EH (cell line): ENCODE measurements at places on chromosomes 6 and 20.
A peak's percentile ranks its signal among the peaks of the same experiment; 100 is the strongest.

GRCh38 chr6:53035549-53036213, 29.5 kb upstream of the FBXO9 start:
- DNase-seq, result no peak

DNA sequence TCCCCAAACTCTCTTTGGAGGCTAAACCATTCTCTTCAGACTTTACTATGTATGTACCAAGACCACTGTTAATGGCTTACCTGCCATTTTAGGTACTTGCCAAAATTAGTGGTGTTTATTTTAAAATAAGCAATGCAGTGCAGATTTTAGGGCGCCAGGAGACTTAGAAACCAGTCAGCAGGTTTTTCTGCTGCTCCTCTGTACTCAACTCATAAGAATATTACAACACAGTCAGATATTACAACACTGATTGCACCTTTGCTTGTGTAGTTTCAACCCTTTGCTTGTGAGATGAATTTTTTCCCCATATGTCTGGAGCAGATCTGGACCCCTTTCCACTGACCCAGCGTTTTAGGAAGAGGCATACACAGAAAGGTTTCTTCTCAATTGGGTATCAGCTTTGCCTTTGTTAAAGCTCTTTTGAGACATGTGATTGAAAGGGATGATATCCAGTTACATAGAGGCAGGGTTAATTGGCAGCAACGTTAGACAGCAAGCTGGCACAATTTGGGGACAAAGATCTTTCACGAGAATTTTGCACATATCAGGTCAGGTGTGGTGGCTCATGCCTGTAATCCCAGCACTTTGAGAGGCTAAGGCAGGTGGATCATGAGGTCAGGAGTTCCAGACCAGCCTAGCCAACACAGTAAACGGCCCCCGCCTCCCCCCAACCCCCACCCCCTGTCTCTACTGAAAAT, 6.2 kb downstream of the TTPAL start:
- DNase-seq, result no peak

DNA sequence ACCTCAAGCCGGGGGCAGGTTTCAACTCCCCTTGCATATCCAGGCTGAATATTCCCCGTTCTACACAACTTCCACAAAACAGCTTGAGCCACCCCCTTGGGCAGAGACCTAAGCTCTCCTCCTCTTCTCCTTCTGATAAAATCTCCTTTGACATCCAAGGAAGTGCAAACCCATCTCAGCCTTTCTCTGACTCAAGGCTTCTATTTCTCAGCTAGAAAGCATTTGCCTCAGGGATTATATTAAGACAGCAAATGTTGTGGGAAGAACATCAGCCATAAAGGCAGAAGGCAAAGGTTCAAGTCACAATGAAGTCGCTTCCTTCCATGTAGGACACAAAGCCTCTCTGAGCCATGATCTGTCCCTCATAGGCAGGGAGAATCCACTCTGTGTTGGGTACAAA, 386.6 kb upstream of the ARID1B start:
- DNase-seq, result peak; percentile 74

GRCh38 chr6:108946695-108947094, 98.5 kb downstream of the ARMC2 start:
- peak; percentile 21 for DNase-seq

GRCh38 chr6:46628498-46628897, 24.1 kb downstream of the CYP39A1 start:
- DNase-seq, result no peak

DNA sequence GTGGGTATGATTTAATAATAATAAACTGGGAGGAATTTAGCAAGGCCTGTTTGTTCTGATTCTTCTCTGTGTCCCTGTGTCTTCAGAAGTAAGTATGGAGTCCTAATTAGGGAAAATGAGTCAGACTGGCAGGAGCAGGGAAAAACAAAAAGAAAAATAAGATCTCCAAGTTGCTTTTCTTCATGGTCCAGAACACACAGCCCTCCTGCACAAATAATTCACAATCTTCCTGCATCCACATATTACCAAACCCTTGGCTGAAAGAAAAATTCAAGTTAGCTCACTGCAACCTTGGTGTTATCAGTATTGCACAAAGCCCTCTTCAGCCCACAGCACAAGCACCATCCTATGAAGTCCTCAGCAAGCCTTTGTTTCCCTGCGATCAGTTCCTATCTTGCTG, 142.0 kb upstream of the LAMA2 start:
- no peak for DNase-seq

- DNase-seq, result no peak
Measured at GRCh38 chr6:117837261-117837660, 69.8 kb upstream of the SLC35F1 start.

DNA sequence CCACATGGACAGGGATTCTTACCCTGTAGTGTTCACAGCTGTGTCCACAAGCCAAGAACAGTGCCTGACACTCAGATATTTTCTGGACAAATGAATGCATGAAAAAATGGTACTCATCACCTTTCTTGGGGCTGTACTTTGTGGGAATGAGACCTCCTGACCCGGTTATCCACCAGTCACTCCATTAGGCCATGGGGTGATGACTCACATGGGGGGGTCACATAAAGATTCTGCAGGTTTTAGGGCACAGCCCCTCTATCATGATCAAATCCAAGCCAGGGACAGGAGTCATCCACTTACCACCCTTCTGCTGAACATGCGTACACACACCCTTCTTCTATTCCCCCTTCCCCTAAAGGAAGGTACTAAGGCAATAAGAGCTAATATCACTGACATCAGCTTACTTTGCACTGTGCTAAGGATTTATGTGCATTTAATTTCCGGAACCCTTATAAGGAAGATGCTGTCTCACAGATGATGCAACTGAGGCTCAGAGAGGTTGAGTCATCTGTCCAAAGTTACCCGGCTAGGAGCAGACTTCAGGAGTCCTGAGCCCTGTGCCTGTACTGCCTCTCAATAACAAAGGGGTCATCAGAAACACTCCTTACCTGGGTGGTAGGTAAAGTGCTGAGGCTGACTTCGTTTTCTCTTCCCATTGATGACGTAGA, 107.8 kb downstream of the NFATC2 start:
- peak; percentile 90 for DNase-seq

GRCh38 chr6:169663468-169663867, 38.4 kb downstream of the WDR27 start:
- DNase-seq, result no peak

GRCh38 chr6:34934516-34934915, 45.5 kb downstream of the ANKS1A start:
- DNase-seq, result peak; percentile 11

DNA sequence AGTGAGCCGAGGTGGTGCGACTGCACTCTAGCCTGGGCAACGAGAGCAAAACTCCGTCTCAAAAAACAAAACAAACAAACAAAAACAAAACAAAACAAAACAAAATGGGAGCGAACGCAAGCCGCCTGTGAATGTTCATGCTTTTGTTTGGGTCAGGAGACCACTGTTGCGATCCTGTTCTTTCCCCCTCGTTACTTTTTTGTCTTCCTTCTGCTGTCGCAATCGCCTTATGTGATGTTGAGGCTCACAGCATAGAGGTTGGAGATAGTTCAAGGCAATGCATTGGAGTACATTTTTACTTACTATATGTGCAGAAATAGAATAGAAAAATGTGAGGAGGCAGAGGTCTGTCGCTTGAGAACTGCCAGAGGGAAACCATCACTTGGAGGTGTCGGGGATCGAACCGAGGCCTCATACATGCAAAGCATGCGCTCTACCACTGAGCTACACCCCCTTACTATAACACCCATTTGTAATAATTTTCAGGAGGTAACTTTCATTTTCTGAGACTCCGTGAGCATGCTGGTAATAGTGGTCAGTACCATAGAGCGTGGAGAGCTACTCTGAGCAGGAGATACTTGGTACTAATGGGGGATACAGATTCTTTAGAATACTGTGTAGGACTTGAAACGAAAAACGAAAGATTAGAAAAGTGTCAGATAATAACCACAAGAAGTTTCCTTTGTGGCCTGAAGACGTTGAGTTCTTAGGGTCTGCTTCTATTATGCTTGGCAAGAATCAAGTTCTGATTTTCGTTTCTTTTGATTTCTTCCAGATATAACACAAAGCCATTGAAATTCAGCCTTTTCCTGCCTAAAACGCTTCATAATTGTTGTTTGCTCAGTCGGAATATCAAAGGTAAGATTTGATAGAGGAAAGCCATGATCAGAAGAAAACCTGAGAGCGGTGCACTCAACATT, 121.1 kb downstream of the TRIM27 start:
- peak; percentile 57 for DNase-seq

DNA sequence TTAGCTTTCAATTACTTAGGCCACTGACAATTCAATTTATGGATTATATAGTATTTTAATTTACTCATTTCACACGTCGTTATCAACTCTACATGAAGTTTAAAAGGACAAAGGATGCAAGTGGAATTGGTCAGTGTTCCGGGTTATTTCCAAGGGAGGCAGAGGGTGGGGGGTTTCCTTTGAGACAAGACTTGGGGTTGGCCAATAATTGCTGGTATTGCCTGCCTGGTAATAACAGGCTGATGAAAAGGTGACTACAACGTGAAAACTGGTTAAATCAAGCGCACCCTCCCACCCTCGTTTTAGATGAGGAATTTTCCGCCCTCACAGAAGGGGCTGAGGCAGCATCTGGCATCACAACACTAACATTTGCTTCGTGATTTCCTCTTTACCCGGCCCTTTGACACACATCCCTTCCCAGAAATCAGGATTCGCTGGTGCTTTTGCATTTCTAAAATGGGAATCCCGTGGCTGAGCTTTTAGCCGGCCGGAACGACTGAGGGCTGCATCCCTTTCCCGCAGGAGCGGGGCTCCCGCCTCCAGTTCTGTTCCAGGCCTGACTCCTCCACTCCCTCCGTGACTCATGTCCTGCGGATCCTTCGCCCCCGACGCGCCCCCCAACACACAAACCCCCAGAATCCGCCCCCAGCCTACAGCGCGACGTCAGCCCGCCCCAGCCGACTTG, 999 bp upstream of the PIM1 start:
- peak; percentile 84 for DNase-seq

GRCh38 chr20:24773751-24774201, 175.3 kb upstream of the CST7 start:
- peak; percentile 80 for DNase-seq

- no peak for DNase-seq
Measured at GRCh38 chr6:34234667-34235306, 1.9 kb upstream of the HMGA1 start.

GRCh38 chr20:54431156-54431944, 44.0 kb upstream of the DOK5 start:
- no peak for DNase-seq

DNA sequence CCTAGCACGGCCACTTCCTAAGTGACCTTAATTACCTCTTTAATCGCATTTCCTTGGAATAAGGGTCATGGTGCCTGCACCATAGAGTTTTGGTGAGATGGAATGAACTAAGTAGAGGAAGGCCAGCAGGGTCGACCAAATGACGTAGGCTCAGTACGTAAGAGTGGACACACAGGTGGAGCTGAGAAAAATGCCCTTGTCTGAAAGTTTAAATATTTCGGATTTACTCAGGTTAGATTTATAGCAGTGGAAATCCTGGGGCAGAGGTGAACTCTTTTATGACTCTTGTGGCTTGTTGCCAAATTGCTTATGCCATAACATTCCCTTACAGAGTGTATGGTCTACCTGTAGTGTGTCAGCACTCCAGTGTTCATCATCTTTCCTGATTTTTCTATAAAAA, 23.6 kb upstream of the BTBD3 start:
- no peak for DNase-seq

DNA sequence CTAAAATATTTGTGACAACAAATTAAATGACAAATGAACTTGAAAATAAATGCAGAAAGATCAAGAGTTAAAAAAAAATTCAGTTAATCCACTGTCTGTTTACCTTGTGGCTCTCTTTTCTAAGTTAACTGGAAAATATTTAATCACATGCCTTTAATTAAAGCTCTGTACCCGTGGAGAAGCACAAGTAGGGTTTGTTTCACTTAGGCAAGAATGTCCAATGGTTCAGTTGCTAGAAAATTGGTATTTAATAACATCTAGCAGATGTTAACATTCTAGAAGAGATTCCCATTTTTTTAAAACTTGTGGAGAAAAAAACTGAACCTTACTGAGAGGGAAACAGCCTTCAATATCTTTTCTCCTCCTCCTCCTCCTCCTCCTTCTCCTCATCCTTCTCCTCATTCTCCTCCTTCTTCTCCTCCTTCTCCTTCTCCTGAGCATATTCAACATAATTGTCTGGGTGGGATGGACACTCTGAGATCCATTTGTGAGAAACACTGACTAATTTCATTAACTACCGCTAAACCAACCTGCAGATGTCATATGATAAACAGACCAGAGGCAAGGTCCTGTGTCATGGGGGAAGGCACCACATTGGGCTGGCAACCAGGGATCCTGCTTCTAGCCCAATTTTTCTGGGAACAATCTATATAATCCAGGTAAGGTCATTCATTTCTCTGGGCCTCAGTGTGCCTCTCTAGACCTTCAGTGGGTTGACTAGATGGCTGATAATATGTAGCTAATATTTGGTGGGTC, 44.1 kb upstream of the AKIRIN2 start:
- DNase-seq, result no peak
